Right forelimb (tissue), 1 donor: ENCODE measurements at places on chromosomes 11 and 22.
A peak's percentile ranks its signal among the peaks of the same experiment; 100 is the strongest.

DNA sequence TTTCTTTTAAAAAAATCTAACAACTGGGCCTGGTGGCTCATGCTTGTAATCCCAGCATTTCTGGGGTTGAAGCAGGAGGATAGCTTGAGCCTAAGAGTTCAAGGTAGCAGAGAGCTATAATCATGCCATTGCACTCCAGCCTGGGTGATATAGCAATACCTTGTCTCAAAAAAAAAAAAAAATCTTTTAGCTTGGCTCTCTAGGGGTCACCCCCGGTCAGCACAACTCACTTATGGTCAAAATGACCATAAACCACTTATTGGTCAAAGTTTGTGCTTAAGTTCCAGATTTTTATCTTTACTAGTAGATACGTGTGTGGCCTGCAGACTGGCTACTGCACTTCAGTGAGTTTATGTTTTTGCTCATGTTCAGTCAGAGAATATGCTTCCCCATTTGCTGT lies 6.3 kb upstream of the SPDYC start:
- DNase-seq = no peak

GRCh38 chr11:14567064-14567651 lies 47.0 kb upstream of the PSMA1 start:
- no peak for DNase-seq

GRCh38 chr11:111923351-111923788 lies 4.7 kb downstream of the C11orf52 start:
- DNase-seq = no peak

DNA sequence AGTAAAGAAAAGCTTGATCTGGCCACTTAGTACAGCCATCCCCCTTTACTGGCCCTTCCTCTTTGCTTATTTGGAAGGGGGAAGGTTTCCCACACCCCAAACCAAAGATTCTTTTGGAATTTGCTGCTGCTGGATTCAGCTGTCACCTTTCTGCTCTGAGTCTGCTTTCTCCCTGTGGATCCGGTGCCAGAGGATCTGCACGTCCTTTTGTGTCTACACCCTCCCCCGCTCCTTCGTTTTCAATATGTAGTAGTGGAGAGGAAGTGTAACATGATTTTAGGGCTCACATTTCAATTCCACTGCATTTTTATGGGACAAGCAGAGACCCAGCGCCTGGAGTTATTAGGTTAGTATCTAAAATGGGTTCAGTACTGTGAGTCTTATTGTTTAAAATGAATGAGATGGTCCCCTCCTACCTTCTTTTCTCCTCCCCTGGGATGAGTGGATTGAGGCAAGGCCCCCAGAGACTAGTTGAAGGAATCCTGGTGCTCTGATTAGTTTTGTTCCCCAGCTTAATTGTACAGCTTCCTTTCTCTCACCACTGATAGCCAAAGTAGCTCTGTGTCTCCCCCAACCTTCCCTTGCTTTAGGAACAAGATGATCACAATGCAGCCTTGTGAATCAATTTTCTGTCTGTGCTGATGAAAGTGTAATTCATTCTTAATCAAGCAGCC lies 30.5 kb upstream of the CABP7 start:
- DNase-seq = no peak

GRCh38 chr11:61921446-61921845 lies 4.1 kb upstream of the RAB3IL1 start:
- peak; percentile 36 for DNase-seq
